ENCODE measurements at places on chromosomes 5 and 9.

- DNase-seq, result no peak
These were observed 978 bp upstream of the UBE2B start for GRCh38 chr5:134370311-134370870.

DNA sequence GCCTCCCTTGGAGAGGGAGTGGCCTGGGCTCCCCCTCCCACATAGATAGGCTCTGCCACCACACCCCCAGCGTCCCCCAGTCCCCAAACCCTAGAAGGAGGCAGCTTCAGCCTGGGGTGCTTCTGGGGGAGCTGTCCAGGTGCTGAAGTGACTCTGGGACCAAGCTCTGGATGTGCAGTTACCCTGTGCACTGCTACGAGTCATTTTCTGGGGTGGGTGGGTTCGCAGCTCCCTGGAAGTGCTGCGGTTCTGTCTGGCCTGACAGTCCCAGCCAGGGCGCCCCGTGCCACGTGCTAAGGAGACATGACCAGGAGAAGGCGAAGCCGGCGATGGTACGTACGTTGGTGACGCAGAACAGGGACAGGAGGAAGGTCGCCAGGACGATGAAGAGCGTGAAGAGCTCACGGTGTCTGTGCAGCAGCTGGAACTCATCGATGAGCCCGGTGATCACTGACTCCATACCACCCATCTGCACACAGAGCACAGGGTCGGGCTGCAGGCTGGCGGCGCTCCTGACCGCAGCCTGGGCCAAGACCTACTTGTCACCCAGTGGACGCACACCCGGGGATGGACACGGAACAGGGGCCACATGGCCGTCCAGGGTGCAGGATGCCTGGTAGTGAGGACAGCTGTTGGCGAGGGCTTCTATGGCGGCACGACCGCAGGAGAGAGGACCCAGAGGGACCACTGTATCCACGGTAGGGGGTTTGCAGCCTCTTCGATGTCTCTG lies 35.7 kb downstream of the SLC6A3 start:
- DNase-seq, result no peak

GRCh38 chr9:114503522-114504340 lies 1.5 kb downstream of the WHRN start:
- DNase-seq, result no peak

DNA sequence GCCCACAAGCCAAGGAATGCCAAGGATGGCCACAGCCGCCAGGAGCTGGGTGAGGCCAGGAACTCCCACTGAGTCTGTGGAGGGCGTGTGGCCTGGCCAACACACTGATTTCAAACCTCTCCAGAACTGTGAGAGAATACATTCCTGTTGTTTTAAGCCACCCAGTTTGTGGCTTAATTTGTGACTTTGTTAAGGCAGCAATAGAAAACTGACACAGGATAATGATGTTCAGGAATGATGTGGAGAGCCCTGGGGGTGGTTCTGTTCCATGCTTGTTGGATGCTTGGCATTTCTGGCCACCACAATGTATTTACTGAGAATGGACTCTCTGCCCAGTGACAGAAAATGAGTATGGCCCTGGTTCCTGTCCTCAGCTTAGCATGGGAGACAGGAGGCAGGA lies 82.8 kb downstream of the DAP start:
- no peak for DNase-seq

DNA sequence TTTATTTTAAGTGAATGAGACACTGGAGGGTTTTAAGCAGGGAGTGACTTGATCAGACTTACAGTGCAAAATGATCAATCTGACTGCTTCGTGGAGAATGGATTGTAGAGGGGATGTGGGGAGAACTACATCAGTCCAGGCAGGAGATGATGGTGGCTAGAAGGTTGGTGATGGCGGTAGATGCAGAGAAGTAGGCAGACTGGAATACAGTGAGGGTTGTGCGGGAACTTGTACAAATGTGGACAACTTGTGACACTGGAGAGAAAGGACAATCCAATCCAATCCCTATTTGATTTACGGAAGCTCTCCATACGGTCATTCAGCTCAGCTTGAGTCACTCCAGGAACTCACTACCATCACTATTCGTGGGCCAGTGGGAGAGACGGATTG lies 593 bp downstream of the TIGD6 start:
- no peak for DNase-seq

- DNase-seq, result no peak
These were observed 26.8 kb upstream of the LURAP1L start for GRCh38 chr9:12748016-12748415.

DNA sequence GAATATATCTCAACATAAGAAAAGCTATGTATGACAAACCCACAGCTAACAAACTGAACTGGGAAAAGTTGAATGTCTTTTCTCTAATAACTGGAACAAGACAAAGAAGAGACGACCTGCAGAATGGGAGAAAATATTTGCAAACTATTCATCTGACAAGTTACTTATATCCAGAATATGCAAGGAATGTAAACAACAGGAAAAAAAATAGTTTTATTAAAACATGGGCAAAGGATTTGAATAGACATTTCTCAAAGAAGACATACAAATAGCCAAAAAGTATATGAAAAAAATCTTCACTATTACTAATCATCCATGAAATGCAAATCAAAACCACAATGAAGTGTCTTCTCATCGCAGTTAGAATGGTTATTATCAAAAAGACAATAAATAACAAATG lies 181.7 kb upstream of the TLX3 start:
- no peak for DNase-seq

DNA sequence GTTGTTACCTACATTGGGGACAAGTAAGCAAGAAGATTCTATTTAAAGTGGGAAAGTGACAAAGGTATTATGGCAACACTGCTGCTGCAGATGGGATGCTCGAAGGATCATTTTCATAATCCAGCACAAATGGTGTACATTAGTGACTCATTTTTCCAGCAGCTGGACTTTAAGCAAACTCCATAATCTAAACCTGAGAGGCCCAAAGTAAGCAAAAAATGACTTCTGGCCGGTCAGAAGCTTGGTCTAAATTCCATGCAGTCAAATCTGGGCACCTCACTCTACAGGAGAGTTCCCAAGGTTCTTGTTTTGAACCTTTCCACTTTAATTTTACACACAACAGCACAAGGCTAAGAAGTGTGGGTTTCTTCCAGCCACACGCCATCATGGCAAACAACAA lies 43.6 kb upstream of the TRAF1 start:
- no peak for DNase-seq

GRCh38 chr9:22142671-22143070 lies 133.6 kb upstream of the CDKN2B start:
- DNase-seq, result no peak

DNA sequence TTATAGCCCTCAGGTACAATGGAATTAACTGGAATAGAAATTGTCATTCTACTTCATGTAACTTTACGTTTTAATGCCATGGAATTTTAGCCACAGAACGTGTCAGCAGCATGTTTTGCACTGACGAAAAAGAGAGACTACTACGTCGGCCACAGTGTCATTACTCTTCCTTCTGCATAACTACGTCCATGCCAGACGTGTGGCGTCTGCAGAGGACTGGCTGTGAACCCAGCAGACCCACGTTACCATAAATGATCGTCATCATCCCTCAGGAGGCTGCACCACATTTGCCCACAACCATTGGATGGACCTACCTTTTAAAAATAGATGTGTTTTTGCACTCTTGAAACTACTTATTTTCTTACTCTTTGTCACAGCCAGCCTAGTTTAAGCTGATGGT lies 63.8 kb upstream of the ATG10 start:
- DNase-seq, result no peak

GRCh38 chr9:121645853-121646807 lies 5.3 kb upstream of the DAB2IP start:
- no peak for DNase-seq

Data from activated T-helper 1 cell treated with anti-CD3 and anti-CD28 coated beads, Interleukin-2, amount 50 U/mL, for 16 hours (primary cell).